ENCODE measurements at places on chromosomes 6 and 20.

- no peak for DNase-seq
Observed at GRCh38 chr6:111993342-111993741, 60.6 kb upstream of the CCN6 start.

GRCh38 chr6:168117942-168118341 lies 38.9 kb upstream of the FRMD1 start:
- no peak for DNase-seq

DNA sequence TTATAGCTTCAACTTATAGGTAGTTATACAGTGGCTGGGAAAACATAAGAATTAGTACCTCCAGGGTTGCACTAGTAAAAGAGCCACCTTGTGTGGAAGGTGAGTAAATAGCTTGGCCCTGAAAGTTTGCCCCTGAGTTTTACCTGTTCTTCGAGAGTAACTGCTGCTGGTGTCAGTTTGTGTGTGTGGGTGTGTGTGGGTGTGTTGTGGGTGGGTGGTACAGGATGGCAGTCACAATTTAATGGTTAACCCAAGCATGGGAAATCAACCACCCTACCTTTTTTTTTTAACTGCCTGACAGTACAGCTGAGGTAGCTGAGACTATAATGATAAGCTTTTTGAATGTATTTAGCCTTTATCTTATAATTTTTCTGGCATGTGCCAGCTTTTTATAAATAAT lies 137.3 kb downstream of the STXBP5 start:
- DNase-seq: no peak

DNA sequence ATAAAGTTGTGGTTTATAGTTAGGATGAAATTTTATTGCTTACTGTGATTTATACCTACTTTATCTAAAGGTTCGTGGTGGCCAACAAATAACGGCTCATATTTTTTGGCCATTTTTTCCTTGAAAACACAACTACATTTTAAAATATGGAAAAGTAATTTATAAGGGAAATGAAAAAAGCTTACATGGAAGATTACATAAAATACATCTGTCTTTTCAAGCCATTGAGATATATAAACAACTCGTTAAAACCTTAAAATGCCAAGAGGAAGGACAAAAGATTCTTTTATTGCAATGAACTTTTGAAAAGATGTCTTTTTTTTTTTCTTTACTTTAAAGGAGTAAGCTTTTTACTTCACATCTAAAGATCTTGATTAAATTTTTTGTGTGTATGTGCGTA lies 55.4 kb upstream of the EYA4 start:
- no peak for DNase-seq

DNA sequence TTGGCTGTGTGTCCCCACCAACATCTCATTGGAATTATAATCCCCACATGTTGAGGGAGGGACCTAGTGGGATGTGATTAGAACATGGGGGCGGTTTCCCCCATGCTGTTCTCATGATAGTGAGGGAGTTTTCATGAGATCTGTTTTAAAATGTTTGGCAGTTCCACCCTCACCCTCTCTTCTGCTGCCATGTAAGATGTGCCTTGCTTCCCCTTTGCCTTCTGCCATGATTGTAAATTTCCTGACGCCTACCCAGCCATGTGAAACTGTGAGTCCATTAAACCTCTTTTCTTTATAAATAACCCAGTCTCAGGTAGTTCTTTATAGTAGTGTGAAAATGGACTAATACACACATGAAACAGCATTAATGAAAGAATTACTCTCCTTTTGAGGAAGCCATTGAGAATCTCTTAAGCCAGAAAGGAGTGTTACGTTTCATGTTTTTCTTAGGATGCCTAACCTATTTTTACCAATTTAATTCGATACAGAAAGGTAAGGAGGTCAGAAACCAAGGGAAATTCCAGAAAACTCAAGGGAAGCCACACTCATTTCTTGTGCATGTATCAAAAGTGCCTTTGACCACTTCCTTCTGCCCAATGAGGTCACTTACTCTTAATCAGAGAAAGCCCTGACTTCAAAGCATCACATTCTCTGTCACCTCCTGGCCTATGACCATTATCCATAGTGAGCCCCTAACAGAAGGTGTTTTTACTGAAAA lies 24.7 kb upstream of the HINT3 start:
- DNase-seq: no peak

DNA sequence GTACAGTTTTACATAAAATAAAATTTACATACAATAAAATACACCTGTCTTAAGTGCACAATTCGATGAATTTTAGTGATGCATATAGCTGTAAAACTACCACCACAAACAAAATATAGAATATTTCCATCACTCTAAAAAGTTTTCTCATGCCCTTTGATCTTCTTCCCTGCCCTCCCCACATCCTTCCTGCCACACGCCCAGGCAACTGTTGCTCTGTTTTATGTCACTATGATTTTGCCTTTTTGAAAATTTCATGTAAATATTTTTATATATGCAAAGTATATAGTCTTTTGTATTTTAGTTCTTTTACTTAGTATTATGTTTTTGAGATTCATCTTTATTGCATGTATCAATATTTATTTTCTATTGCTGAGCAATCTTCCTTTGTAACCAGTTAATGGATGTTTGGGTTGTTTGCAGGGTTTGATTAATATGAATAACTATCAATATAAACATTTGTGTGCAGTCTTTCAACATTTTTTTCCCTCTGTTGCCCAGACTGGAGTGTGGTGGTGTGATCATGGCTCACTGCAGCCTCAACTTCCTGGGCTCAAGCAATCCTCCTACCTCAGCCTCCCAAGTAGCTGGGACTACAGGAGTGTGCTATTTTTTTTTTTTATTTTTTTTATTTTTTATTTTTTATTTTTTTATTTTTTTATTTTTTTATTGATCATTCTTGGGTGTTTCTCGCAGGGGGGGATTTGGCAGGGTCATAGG lies 23.8 kb upstream of the SAMHD1 start:
- no peak for DNase-seq

- no peak for DNase-seq
Observed at GRCh38 chr6:41577356-41578216, 31.4 kb downstream of the FOXP4 start.

- DNase-seq: no peak
Observed at GRCh38 chr6:111861431-111861885, 11.8 kb downstream of the FYN start.

DNA sequence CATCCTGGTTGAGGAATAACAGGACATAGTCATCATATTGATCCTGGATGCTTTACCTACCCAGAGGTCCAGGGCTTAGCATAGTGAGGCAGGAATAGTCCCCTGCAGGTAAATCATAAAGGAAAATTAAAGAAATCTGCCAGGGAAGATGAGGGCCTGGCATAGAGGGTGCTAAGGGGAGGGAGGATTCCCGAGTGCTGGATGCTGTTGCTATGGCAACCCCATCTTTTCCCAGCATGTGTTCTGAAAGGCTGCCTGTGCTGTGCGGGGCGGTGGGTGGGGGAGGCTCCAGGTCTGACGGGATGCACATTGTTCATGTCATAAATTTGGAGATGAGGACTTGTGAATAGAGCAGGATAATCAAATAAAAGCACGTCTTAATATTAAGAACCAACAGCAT lies 212.6 kb upstream of the PCSK2 start:
- DNase-seq: no peak

GRCh38 chr20:54199721-54200176 lies 8.1 kb upstream of the PFDN4 start:
- DNase-seq: peak; percentile 76

GRCh38 chr20:50870561-50871161 lies 60.6 kb downstream of the ADNP start:
- DNase-seq: peak; percentile 27

- no peak for DNase-seq
Observed at GRCh38 chr20:57888591-57888990, 178.8 kb upstream of the PMEPA1 start.

DNA sequence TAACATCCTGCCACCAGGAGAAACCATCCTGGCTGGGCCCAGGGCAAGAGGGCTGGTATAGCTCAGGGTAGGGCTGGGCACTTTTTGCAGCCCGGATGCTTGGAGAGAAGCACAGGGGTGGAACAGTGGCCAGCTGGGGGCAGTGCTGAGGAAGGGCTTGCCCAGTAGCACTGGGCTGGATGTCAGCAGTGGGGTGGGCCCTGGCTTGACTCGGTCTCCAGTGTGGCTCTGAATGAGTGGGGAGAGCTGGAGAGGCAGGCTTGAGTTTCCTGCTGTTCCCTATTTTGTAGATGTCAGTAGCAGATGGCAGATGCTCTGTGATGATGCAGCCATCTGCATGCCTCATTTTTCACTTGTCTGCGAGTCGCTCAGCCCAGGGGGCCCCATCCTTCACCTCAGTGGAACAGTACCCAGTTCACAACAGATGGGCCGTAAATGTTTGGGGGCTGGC lies 56.3 kb upstream of the TULP1 start:
- DNase-seq: no peak

DNA sequence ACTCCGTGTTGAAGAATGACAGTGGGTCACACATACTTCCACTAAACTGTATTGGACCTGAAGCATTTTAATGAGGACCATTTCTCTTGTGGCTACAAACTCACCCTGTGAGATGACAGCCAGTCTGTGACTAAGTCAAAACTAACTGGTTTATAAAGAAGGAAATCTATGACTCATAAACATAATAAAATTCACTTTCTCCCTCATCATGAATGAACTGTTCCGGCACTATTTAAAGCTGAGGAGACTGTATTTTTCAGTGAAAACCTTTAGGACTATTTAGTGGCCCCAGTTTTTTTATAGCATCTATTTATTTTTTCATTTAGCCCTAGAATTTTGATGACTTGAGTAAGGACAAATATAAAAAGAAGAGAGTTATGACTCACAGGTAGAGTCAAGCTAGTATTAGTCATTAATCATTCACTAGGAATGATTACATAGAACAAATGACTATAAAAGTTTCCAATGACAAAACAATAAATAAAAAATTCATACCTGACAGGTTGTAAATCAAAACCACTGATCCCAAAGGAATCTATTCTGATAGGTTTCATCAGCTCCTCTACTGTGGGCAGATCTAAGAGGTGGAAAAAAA lies 34.2 kb downstream of the CEP162 start:
- DNase-seq: no peak

DNA sequence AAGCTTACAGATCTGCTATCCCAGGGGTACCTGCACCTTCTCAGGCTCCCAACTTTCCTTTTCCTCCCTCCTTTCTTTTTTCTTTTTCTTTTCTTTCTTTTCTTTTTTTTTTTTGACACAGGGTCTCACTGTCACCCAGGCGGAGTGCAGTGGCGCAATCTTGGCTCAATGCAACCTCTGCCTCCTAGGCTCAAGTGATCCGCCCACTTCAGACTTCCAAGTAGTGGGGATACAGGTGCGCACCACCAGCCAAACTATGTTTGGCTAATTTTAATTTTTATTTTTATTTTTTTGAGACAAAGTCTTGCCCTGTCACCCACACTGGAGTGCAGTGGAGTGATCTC lies 36.0 kb downstream of the PIM1 start:
- DNase-seq: no peak

GRCh38 chr20:32607727-32608663 lies 22.9 kb upstream of the NOL4L start:
- DNase-seq: no peak

DNA sequence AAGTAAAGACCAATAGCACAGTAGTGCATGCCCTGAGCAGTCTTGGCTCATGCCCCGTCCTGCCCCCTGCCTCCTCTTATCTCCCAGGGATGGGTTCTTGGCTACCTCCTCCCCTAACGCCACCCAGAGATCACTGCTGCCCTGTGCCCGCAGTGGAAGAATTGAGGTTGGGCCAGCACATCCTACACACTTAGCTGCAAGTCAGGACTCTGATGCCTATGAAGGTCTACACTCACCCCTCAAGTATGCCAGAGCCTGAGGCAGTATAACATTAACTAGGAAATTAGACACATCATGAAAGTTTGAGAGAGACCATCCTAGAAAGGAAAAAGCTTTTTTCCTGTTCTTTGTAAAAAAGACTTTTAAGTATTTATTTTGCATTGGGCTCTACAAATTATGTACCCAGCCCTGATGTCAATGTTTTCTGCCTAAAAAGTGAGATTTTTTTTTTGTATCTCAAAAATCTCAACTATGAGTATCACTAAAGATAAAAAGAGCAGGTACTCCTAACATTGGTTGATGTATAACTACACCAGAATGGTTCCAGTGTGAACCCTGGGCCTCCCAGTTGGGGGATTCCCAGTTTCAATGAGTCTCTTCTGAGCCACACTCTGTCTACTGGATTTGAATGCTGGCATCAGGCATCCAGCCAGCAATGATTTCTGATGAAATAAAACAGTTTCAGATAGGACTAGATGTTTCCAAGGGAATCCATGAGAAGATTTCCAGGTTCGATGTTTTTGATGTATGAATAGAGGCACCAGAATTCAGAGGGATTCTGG lies 115.4 kb downstream of the ISM1 start:
- no peak for DNase-seq

DNA sequence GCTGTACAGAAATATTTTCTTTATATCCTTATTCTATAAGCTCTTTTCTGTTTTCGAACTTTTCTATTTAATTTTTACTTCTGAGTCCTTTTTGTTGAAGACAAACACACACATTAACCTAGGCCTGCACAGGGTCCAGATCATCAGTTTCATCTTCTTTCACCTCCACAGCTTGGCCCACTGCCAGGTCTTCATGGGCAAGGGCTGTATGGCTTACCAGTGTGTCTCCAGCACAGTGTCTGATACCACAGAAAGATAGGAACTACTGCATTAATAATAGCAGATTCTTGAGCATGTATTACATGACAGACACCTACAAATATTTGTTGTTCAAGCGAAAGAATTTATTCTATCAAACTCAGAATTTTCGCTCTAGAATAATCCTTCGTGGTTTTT lies 24.4 kb downstream of the QKI start:
- no peak for DNase-seq

- no peak for DNase-seq
Observed at GRCh38 chr6:157967020-157967419, 14.6 kb upstream of the SYNJ2 start.

- DNase-seq: no peak
Observed at GRCh38 chr6:51616243-51616642, 471.2 kb downstream of the PKHD1 start.

GRCh38 chr6:142047934-142048592 lies 84.7 kb upstream of the GJE1 start:
- DNase-seq: no peak

- DNase-seq: no peak
Observed at GRCh38 chr20:56808732-56809131, 179.6 kb downstream of the TFAP2C start.

DNA sequence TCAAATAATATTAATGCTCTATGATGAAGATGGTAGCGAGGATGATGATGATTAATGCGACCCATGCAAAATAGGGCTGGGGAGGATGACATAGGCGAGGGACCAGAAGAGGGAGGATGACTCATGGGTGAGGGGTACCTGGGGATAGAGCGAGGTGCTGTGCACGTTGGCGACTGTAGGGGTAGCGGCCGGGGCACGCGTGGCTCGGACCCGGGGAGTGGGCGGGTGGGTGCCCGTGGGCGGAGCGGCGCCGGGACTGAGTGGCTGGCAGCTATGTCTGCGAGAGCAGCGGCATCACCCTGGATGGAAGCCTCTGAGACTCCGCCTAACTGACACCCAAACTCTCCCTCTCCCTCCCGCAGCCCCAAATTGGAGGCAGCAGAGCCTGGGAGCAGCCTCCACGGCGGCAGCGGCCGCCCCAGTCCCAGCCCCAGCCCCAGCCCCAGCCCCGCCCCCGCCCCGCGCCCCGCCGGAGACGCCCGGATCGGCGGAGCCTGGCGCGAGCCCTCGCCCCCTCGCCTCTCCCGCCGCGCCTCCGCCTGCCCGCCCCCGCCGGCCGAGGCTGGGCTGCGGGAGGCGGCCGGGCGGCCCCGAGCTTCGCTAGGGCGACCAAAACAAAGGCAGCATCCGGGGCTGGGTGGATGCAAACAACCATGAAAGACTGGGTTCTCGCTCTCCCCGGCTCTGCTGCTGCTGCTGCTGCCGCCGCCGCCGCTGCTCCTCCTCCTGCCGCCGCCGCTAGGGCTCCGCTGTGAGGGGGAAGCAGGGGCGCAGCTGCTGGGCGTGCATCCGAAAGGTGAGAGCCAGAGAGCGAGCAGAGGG lies at the start of gene RIMS1:
Gene RIMS1 (plus strand): TSS at position 367 of the 822 bp plus-strand sequence. CDS start 474 bp downstream, outside the sequence.
- peak; percentile 12 for DNase-seq

All from hindlimb muscle (tissue), 1 donor.